A673 (cell line): ENCODE measurements at places on chromosomes 7 and 10. TPM values are rescaled to one million over a fixed set of nuclear protein-coding genes. Genes with fewer than 3 reads are reported as not detected.
A peak's percentile ranks its signal among the peaks of the same experiment; 100 is the strongest.

Gene PAX4
- not detected in 2 replicates for total RNA-seq

Gene FAS
- total RNA-seq = 30.4 and 40.3 TPM in 2 replicates

Gene TBXAS1
- total RNA-seq = 1.5 and 2.5 TPM in 2 replicates

Gene MPP7
- total RNA-seq = 1.5 and 2.0 TPM in 2 replicates

Gene ZNF735
- total RNA-seq = not detected in 2 replicates

Gene SLC13A1
- total RNA-seq = not detected in 2 replicates

Gene KCP
- not detected in 2 replicates for total RNA-seq

Gene ANKRD1
- total RNA-seq = not detected in 2 replicates

DNA sequence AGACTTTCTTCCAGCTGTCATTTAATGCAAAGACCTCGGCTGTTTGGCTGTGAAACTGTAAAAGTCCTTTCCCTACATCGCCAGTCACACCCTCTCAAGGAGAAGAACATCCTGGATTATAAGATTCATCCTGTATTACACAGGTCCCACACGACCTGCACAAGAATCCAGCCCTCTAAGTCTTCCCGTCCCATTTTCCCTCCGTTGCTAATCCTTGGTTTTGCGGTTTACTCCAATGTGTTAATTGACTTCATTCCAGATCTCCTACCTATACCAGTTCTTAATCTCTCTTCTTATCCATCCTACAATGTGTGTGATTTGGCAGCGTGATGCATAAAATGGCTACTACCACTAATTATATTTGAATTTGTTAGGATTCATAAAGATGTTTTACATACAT is 110.4 kb downstream of the COL28A1 start:
- H3K36me3 ChIP-seq = no peaks in the 10 kb centered on the region
- no peaks in the 10 kb centered on the region for H3K4me1 ChIP-seq
- no peak overlapping the region for H3K4me3 ChIP-seq

DNA sequence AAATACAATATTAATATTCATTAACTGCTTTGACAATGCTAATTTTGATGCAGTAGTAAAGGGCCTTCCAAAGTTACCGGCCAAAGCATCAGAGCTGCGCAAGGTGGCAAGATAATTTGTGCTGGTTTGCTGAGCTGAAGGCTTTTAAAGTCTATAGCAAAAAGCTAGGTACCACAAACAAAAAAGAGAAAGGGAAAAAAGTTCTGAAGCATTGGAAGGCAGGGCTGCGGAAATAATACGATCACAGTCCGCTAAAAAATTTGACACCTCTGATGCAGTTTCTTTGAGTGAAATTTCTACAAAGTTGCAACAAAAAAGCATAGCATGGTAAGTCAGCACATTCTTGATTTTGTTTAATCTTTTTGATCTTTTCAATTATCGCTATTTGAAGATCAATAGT is 175.6 kb downstream of the TCF7L2 start:
- peaks cover 9% of the 10 kb centered on the region for H3K27me3 ChIP-seq
- no peak overlapping the region for H3K4me3 ChIP-seq
- no peak for DNase-seq
- no peaks in the 10 kb centered on the region for H3K36me3 ChIP-seq

DNA sequence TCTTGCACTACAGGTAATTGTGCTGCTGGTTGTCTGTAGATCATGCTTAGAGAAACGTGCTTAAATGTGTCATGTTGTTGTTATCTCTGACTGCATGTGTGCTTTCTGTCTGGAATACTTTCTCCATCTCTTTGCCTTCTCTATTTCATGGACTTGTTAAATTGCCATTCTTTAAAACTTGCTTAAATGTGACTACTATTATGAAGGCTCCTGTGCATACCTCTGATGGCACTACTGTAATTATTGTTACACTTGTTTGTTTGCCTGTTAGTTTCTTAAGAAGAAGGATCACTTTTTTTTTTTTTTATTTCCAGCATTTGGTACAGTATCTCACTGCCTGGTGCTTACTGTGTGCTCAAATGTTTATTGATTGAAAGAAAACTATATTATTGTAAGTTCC is 41.6 kb downstream of the KMT2E start:
- H3K27me3 ChIP-seq = no peaks in the 10 kb centered on the region
- H3K4me3 ChIP-seq = no peak overlapping the region
- no peak for DNase-seq
- no peak overlapping the region for H3K27ac ChIP-seq
- H3K36me3 ChIP-seq = peaks cover 20% of the 10 kb centered on the region

GRCh38 chr7:38102507-38102906 is 75.5 kb upstream of the STARD3NL start:
- no peak for DNase-seq
- H3K36me3 ChIP-seq = no peaks in the 10 kb centered on the region
- no peaks in the 10 kb centered on the region for H3K4me1 ChIP-seq

DNA sequence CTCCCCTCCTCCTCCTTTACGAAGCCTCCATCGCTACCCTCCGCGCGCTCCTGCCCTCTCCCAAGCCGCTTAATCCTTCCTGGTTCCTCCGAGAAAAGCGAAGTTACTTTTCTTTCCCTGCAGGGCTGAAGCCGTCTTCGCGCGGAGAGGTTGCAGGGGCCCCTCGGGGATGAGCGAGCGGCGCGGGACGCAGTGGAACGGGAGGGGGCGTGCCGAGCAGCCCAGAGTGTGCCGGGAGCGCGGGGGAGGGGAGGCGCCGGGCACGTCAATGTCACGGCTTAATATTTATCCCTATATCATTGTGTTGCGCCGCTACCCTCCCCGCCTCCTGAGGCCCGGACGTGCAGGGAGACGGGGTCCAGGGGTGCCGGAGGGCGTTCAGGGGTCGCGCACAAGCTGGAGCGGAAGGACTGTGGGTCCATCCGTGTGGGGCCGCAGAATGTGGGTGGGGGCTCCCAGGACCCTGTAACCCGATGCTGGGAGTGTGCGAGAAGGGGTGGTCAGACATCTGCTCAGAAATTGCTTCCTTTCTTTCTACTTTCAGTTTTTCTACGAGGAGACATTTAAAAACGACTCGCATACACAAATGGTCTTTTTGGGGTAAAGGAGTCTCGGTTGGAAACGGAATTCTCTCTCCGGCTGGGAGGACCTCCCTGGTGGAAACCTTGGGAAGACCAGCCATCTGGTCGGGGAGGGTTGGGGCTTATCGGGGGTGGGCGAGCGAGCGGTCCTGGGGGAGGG is 2.4 kb downstream of the CDK6 start:
- H3K27ac ChIP-seq = peak overlapping the region; percentile 79
- H3K27me3 ChIP-seq = peaks cover 21% of the 10 kb centered on the region
- H3K4me1 ChIP-seq = peaks cover 5% of the 10 kb centered on the region
- H3K4me3 ChIP-seq = peak overlapping the region; percentile 83

- no peak overlapping the region for H3K4me3 ChIP-seq
- no peaks in the 10 kb centered on the region for H3K27me3 ChIP-seq
- no peaks in the 10 kb centered on the region for H3K36me3 ChIP-seq
- peak; percentile 34 for DNase-seq
Measured at GRCh38 chr7:127897704-127898454, 133.4 kb downstream of the LRRC4 start.

DNA sequence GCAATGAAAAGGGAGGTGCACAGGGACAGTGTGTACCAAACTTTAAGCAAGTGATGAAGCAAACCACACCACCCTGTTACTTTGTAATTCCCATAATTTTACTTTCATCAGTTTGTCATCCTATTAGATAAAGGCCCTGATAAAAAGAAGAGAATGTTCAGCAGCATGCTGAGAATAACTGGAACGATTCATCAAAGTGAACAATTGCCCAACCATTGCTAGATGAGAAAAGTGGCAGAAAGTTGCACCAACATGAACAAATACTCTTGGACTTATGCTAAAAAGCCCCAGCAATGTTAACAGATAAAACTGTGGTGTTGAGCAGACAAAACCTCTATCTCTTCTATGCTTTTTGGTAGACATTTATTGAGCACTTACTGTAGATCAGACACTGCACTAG is 75.5 kb upstream of the PCGF5 start:
- no peak overlapping the region for H3K4me3 ChIP-seq
- no peak for DNase-seq
- no peaks in the 10 kb centered on the region for H3K4me1 ChIP-seq
- no peak overlapping the region for H3K27ac ChIP-seq
- H3K36me3 ChIP-seq = no peaks in the 10 kb centered on the region
- no peaks in the 10 kb centered on the region for H3K27me3 ChIP-seq

- no peak for DNase-seq
- no peaks in the 10 kb centered on the region for H3K36me3 ChIP-seq
- H3K27ac ChIP-seq = no peak overlapping the region
Measured at GRCh38 chr7:85733169-85733915, 546.5 kb upstream of the SEMA3D start.

GRCh38 chr7:90710466-90710850 is 114.3 kb downstream of the CDK14 start:
- no peaks in the 10 kb centered on the region for H3K27me3 ChIP-seq
- peak overlapping the region; percentile 46 for H3K4me3 ChIP-seq
- peaks cover 82% of the 10 kb centered on the region for H3K4me1 ChIP-seq
- peak overlapping the region; percentile 71 for H3K27ac ChIP-seq

DNA sequence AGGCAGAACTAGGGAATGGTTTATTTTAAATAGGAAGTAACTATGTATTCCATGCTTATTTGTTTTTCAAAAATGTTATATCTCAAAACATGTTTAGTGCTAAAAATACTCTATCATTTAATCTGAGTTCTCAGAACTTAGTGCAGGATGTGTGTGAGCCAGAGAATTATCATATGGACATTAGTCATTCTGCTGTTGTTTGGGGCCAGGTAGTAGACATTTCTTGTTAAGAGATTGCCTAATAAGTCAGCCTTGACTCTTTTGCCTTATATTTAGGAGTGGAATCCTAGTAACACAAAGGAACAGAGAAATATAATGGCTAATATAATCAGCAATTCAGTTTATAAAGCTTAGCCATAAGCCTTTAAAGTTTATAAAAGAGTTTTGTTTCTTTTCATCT is 149.8 kb downstream of the CCSER2 start:
- H3K27me3 ChIP-seq = no peaks in the 10 kb centered on the region
- H3K36me3 ChIP-seq = no peaks in the 10 kb centered on the region
- H3K4me1 ChIP-seq = no peaks in the 10 kb centered on the region
- H3K27ac ChIP-seq = no peak overlapping the region

DNA sequence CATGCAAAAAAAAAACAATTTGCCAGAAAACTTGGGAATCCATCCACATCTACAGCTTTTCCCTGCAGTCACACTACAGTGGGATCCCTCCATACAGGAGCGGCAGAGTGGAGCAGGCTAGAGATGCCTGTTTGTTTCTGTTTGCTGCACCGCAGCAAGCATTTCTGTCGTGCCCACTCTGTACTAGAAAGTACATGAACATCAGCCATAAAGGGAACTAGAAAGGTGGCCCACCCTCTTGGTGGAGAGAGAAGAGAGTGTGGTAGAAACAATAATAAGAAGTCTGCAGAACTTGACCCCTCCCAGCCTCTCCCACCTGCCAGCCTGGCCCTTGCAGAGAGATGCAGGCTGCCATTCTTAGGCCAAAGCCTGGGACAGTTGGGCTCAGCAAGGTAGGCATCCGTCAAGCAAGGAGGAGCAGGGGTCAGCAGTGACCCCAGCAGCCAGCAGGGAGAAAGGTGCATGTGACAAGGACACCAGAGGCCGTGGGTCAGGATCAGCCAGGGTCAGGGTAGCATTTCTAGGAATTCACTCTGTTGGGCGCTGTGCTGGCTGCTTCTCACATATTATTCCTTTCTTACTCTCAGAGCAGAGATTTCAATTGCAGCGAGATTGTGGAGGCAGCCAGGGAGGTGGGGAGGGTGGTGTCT is 171.8 kb downstream of the EGFR start:
- H3K4me1 ChIP-seq = peaks cover 13% of the 10 kb centered on the region
- no peak for DNase-seq
- H3K36me3 ChIP-seq = no peaks in the 10 kb centered on the region
- no peaks in the 10 kb centered on the region for H3K27me3 ChIP-seq
- no peak overlapping the region for H3K27ac ChIP-seq

- peak; percentile 45 for DNase-seq
- peaks cover 4% of the 10 kb centered on the region for H3K4me1 ChIP-seq
Measured at GRCh38 chr10:120456626-120457430, at the start of gene PLPP4. TSS of gene PLPP4 (plus strand) at chr10:120457227. CDS start at chr10:120457306, 79 bp downstream.

GRCh38 chr7:112484671-112485167 is 3.9 kb downstream of the LSMEM1 start:
- H3K4me3 ChIP-seq = no peak overlapping the region
- no peaks in the 10 kb centered on the region for H3K36me3 ChIP-seq
- no peaks in the 10 kb centered on the region for H3K27me3 ChIP-seq

DNA sequence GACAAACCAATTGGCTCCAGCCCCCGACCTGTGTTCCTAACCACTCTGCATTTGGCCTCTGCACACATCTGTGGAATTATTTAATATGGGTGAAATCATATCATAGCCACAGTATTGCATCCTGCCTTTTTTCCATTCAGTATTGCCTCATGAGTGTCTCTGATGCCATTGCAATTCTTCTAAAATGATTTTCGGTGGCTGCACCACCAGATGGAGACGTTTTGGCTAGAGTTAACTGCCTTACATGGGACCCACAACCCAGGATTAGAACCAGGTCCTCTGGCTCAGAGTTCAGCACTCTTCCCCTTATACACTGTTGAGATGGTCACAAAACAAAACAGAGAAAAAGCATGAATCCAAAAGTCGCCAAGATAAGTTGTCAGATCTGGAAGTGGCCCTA is 180.8 kb downstream of the EMX2 start:
- no peaks in the 10 kb centered on the region for H3K4me1 ChIP-seq
- H3K4me3 ChIP-seq = no peak overlapping the region
- H3K36me3 ChIP-seq = no peaks in the 10 kb centered on the region
- no peak for DNase-seq
- no peak overlapping the region for H3K27ac ChIP-seq

GRCh38 chr10:113095419-113096127 is 145.5 kb downstream of the TCF7L2 start:
- H3K27ac ChIP-seq = no peak overlapping the region
- no peaks in the 10 kb centered on the region for H3K36me3 ChIP-seq
- no peaks in the 10 kb centered on the region for H3K27me3 ChIP-seq
- H3K4me1 ChIP-seq = peaks cover 38% of the 10 kb centered on the region
- no peak overlapping the region for H3K4me3 ChIP-seq

GRCh38 chr7:32928785-32929298 is 28.4 kb upstream of the FKBP9 start:
- DNase-seq = no peak
- no peak overlapping the region for H3K4me3 ChIP-seq
- no peak overlapping the region for H3K27ac ChIP-seq
- peaks cover 38% of the 10 kb centered on the region for H3K36me3 ChIP-seq
- no peaks in the 10 kb centered on the region for H3K27me3 ChIP-seq
- no peaks in the 10 kb centered on the region for H3K4me1 ChIP-seq

GRCh38 chr7:901388-902154 is 25.2 kb downstream of the GET4 start:
- peaks cover 11% of the 10 kb centered on the region for H3K27me3 ChIP-seq
- peak; percentile 95 for DNase-seq
- H3K36me3 ChIP-seq = peaks cover 6% of the 10 kb centered on the region

GRCh38 chr7:76050545-76050944 is 2.6 kb downstream of the MDH2 start:
- H3K27me3 ChIP-seq = no peaks in the 10 kb centered on the region
- no peak overlapping the region for H3K27ac ChIP-seq
- peaks cover 31% of the 10 kb centered on the region for H3K36me3 ChIP-seq
- peaks cover 6% of the 10 kb centered on the region for H3K4me1 ChIP-seq
- H3K4me3 ChIP-seq = no peak overlapping the region
